Liver (tissue), 10 donors: ENCODE measurements at places on chromosomes 1 and 21.

- no peak for DNase-seq
These were observed 7.3 kb upstream of the UTS2 start for GRCh38 chr1:7860130-7860529.

DNA sequence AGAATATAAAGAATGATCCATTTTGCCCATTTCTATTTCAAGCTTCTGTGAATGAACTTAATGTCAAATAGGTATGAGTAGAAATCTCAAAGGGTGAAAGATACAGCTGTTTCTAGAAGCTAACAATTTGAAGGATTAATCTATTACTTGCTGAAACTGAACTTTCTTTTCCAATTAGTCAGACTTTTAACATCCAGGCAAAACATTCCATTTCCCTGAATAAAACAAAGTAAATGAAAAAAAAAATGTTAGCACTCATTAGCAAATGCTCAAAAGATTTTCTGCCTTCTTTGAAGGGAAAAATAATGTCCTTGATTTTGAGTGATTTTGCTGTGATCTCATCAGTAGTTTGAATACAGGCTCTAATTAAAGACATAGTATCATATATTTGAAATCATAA lies 447.6 kb upstream of the PRMT6 start:
- DNase-seq, result no peak

- no peak for DNase-seq
These were observed 3.3 kb downstream of the MAPKAPK2 start for GRCh38 chr1:206687915-206688442.

DNA sequence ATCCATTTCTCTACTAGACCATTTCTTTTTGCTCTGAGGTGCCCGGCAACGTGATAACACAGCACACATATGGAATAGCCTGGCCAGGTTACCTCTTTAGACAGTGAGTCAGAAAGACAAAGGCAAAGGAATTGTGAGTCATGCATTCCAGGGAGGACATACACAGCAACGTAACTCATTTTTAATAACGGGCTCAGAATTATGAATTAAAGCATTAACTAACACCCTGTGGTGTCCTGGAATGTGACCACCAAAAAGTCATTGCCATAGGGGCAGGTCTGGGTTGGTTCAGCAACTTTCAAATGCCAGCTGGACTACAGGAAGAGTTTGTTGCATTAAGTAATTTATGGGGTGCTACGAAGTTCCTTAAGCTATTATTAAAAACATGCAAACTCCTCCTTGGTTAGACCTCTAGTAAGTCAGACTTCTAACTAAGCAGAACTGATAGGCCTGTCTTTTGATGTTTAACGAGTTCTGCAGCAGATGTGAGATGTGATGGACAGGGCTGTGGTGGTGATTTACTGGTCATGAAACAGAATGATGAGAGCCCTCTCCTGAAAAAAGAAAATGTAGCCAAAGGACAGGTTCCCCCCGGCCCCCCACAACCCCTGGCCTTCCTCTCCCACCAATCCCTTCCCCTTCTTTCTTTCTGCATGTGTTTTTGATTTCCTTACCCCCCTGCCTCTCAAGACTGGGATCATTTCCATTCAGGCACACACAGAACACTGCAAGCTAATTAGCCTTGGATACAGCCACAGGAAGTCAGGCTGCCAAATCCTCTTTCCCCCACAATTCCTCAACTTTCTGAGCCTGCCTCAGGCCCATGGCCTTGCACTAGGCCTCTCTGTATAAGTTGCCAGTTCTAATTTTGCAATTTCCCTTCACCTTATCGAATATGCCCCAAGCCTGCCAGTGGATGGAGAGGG lies 88.9 kb upstream of the HAO2 start:
- DNase-seq, result no peak

- DNase-seq, result no peak
These were observed 73.7 kb downstream of the S1PR1 start for GRCh38 chr1:101310506-101310905.

DNA sequence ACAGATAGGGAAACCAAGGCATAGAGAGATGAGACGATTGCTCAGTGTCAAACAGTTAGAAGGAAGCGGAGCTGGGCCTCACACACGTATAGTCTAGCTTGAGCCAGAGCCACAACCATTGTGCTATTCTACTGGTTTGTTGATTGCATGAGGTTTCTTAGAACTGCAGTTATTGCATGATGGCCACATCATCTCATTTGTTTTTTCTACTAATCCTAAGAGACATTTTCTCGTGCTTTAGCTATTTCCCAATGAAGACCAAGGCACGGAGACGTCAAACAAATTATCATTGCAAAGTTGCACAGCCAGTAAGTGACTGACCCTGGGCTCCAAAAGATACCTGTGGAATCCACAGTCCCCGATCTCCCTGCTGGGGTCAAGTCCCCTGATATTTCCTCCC lies 25.1 kb upstream of the ZNF362 start:
- no peak for DNase-seq

- DNase-seq, result no peak
These were observed 123.3 kb downstream of the CNIH3 start for GRCh38 chr1:224739303-224739996.

GRCh38 chr1:101709721-101710120 lies 287.0 kb downstream of the OLFM3 start:
- no peak for DNase-seq

- no peak for DNase-seq
These were observed 61.0 kb upstream of the ATP1A1 start for GRCh38 chr1:116311756-116312680.

DNA sequence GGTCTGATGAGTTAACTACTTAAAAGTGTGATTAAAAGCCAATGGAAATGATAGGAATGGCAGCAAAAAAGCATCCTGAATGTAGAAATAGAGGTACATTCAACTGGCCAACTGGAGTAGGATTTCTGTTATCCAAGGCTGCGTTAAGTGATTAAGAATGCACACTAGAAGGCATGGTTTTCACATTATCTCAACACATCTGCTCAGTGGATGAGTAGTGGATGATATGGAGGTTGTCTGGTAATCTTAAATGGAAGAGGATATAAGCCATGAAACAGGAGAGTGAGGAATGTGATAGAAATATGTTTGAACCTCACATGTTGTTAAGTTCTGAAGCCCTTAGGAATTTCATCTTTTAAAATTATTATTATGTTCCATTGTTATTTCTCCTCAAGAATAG lies 839.9 kb downstream of the USP25 start:
- no peak for DNase-seq

DNA sequence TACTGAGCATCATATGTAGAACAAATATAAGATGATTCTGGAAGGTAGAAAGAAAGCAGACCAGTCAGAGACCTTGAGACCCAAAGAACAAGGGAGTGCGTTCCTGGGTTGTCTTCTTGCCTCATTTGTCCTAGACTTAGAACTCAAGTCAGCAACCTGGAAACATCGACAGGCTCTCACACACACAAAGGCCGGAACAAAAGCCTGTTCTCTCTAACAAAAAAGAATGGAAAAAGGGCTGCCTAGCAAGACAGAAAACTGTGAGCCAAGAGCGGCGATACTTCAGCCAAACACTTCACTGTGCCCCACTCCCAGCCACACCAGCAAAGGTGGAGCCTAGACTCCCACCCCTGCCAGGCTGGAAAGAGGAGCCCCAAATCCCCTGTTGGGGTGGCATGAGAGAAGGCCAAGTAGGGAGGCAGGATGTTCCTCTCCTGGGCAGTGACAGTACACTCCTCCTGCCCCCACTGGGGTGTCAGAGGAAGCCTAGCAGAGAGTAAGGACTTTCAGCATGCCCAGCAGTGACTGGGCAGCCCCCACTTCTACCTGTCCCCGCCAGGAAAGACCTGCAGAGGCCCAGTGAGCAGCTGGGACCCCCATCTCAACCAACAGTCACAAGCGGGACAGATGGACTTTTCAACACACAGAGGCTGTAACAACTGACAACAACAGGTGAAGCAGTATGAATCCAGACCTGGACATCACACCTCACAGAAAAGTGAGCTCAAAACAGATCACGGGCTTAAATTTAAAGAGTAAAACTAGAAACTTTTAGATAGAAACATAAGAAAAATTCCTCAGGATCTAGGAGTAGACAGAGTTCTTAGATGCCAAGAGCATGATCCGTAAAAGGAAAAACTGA lies 33.0 kb downstream of the MRAP start:
- no peak for DNase-seq

- no peak for DNase-seq
These were observed 20.5 kb downstream of the PRDM15 start for GRCh38 chr21:41858466-41859296.

GRCh38 chr1:202133001-202133400 lies 10.3 kb downstream of the GPR37L1 start:
- DNase-seq, result no peak

DNA sequence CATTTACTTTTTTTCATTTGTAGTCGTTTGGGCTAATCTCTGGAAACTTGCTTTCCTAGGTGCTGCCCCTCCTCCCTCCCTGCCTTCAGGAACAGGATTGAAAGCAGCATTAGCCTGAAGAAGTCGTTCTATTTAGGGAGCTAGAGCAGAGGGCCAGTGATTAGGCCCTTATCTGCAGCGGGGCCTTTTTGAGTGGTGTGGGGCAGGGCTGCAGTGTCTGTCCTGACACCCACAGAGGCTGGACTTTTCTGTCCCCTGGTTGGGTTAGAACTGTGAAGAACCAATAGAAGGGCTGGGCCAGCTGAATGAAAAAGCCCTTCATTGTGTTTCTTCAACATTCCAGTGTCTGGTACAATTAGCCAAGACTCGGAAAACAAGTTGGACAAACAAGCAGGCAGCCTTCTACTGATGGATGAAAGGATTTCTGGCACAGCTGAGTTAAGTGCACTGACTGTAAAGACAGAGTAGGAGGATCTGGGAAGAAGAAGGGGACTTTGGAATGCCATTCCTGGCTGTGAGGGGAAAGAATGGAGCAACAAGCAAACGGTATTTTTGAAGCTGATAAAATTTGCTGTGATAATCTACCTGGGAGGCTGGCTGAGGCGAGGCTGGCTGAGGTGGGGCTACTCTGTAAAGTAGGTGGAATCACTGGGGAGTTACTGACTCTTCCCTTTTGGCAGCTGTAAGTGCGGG lies 9.7 kb downstream of the MACF1 start:
- DNase-seq, result no peak

DNA sequence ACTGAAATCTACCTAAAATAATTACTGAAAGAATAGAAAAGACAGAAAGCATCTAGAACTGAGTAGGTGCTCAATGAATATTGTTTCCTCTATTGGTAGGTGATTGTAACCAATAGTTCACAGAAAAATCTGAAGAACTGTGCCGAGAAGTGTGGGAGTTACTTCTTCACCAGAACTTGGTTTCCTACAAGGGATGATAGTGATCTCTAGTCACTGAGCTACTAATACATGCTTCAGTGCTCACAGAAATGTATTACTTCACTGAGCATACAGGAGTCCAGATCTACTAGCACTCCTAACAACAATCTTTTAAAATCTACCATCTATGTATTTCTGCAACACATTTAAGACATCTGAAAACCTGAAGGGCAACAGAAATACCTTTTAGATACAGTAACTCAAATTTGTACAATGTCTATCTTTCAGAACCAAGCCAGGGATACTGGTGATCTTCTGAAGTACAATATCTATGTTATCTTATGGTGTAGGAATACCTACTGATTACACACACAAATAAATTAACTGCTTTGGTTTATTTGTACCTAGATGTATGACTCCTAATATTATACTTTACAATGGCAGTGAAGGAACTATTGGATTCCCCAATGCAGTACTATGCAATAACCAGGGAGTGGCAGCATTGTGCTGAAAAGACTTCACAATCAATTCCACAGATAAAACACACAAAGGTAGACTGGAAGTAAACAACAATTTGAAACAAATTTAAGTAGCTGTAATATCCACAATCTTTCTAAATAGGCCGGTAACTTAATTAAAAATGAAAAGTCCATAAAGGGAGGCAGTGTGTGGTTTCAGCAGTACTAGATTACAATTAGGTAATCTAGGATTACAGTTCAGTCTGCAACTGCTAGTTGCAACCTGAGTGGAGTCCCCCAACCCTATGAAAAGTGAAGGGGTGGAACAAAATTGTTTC lies 243.0 kb downstream of the SLC45A1 start:
- no peak for DNase-seq

- no peak for DNase-seq
These were observed 13.6 kb upstream of the MAB21L3 start for GRCh38 chr1:116097626-116098025.

- DNase-seq, result no peak
These were observed 12.6 kb downstream of the LRRC8D start for GRCh38 chr1:89833183-89834082.

DNA sequence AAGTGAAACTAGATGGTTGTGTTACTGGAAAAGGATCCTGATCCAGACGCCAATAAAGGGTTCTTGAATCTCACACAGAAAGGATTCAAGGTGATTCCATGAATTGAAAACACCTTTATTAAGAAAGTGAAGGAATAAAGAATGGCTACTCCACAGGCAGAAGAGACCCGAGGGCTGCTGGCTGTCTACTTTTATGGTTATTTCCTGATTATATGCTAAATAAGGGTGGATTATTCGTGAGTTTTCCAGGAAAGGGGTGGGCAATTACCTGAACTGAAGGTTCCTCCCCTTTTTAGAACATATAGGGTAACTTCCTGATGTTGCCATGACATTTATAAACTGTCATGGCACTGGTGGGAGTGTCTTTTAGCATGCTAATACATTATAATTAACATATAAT lies 50.9 kb upstream of the WARS2 start:
- no peak for DNase-seq

- no peak for DNase-seq
These were observed 36.9 kb downstream of the MYOM3 start for GRCh38 chr1:24074817-24075589.

DNA sequence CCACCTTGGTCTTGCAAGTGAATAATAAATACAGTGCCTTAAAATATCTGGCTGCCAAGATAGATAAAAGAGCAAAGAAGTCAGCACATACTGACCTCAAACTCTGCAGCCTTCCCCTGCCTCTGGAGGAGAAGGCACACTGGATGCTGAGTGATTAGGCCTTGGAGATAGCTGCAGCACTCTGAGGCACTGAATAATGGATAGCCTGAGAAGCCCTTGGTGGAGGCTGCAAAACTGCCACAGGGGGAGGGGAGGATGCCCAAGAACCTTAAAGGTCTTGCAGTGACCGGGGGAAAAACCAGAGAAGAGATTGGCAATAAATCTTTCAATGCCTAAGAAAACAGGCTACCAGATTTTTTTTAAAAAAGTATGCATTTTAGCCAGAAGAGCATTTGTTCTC lies 167.4 kb upstream of the PRMT6 start:
- no peak for DNase-seq

DNA sequence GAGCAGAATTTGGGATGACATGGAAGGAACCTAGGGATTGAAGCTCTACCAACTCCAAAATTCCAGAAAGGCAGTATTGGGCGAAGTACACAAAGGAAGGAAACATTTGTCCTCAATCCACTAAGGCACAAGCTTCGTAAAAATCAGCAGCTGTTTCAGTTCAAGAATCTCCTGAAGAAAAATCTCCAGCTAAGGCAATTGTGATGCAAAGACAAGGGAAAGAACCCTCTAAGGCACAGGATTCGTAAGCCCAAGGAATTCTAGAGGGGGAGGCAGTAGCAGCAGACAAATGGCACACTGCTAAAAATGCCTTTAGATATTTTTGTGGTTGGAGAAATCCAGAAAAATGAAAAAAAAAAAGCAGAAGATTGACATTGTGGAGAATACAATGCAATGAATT lies 64.5 kb upstream of the PLPPR5 start:
- no peak for DNase-seq

- no peak for DNase-seq
These were observed 16.0 kb downstream of the C21orf58 start for GRCh38 chr21:46307625-46308024.
